ENCODE measurements at places on chromosomes 13 and 19. TPM values are rescaled to one million over a fixed set of nuclear protein-coding genes. Genes with fewer than 3 reads are reported as not detected.

DNA sequence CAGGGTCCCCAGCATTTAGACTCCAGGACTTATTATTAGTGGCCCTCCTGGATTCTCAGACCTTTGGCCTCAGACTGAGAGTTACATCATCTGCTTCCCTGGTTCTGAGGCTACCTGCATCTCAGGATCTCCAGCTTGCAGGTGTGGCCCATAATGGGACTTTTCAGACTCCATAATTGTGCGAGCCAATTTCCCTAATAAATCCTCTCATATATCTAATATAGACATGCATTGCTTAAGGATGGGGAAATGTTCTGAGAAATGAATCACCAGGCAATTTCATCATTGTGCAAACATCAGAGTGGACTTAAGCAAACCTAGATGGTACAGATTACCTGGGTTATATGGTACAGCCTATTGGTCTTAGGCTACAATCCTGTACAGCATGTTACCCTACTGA lies 116.5 kb upstream of the FBXL3 start:
- no peak for DNase-seq

DNA sequence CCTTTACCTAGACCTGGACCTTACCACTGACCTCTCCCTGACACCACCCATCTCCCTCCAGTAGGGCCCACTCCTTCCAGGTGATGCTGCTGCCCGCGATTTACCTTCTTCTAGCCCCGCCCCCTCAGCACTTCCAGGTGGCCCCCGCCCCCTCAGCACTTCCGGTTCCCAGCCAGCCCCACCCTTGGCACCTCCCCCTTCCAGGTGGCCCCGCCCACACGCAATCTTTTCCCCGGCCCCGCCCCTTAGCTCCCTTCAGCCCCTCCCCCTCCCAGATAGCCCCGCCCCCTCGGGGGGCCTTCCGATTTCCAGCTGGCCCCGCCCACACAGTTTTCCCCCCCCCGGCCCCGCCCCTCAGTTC lies 586 bp downstream of the LIG1 start:
- DNase-seq = no peak

GRCh38 chr19:27671876-27672275 lies 1541.1 kb downstream of the UQCRFS1 start:
- DNase-seq = no peak

Gene NLRP5
- not detected for total RNA-seq

- DNase-seq = no peak
Measured at GRCh38 chr13:105972306-105972721, 563.1 kb downstream of the EFNB2 start.

Gene OR7A5
- not detected for total RNA-seq

Gene BLOC1S3
- 21.0 TPM for total RNA-seq

GRCh38 chr19:53980539-53981375 lies 10.7 kb upstream of the CACNG6 start:
- no peak for DNase-seq

Gene JUND
- total RNA-seq = 129 TPM

DNA sequence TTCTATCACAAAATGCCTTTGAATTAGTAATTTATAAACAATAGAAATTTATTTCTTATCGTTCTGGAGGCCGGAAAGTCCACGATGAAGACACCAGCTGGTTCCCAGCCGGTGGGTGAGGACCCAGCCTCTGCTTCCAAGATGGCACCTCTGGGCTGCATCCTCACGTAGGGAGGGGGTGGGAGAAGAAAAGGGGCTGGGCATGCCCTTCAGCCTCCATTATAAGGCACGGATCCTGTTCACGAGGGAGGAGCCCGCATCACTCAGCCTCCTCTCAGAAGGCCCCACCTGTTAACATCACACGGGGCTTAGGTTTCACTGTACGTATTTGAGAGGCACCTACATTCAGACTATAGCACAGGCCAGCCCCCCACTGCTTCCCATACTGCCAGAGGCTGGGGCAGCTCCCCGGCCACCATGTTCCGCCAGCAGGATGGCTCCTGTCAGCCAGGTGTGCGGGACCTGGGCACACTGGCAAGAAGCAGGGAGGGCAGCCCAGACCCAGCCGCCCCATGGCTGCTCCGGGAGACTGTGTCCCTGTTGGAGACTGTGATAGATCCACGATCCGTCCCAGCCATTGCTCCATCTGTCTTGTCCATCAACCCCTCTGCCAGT lies 131.6 kb downstream of the SOX1 start:
- DNase-seq = no peak

GRCh38 chr19:2101417-2102335 lies 5.0 kb downstream of the IZUMO4 start:
- no peak for DNase-seq

GRCh38 chr19:4653793-4654436 lies 14.6 kb downstream of the TNFAIP8L1 start:
- no peak for DNase-seq

DNA sequence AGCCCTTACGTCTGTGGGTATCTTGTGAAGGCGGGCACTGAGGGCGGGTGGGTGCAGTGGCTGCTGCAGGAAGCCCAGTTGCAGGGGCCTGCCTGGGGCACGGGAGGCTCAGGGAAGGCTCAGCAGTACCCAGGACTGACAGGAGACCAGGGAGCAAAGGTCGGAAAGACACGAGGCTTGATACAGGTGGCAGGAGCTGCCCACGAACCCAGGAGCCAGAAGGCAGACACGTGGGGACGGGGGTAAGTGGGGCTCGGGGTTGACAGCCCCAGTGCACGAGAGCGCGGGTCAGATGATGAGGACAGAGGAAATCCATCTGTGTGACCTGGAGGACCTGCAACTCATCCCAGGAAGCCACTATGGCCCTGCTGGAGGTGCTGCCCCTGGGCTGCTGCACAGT lies 25.3 kb downstream of the ELAVL1 start:
- DNase-seq = no peak

DNA sequence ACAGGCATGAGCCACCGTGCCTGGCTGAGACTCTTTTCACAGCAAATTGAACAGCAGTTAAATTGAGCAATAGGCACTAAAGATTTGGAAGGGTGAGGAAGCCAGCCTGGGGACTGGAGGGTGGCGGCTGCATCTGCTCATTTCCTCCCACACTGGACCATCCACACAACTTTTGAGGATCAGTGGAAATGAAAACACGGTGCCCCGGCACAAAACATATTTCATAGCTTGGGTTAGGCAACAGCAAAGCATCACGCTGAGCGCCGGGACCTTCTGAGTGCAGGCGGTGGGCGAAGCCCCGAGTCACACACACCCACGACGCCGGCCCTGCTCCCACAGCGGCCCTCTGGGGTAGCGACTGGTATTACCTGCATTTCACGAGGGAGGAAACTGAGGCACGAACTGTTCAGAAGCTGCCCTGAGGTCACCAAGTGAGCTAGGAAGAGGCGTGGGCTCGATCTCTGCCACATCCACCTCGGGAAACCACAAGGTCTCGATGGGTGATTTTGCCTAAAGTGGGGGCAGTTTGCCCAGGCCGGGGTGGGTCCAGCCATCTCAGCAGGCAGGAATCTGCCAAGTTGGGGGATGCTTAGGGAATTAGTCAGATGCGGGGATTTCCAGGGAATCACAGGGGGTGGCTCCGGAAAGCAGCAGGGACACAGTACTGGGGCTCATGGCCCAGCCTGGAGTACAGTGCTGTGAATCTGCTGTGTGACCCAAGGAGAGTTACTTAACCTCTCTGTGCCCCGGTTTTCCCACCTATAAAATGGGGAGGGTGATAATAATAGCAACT lies 3.5 kb upstream of the SBNO2 start:
- DNase-seq = no peak

Gene ZNF571
- total RNA-seq = 4.9 TPM

Gene ZNF254
- total RNA-seq = 21.9 TPM

Gene CNN1
- 20.1 TPM for total RNA-seq

Gene PSPN
- 3.4 TPM for total RNA-seq

- no peak for DNase-seq
Measured at GRCh38 chr19:38684078-38684861, 36.8 kb downstream of the ACTN4 start.

GRCh38 chr19:40103600-40103999 lies 12.9 kb upstream of the ZNF780A start:
- DNase-seq = no peak

DNA sequence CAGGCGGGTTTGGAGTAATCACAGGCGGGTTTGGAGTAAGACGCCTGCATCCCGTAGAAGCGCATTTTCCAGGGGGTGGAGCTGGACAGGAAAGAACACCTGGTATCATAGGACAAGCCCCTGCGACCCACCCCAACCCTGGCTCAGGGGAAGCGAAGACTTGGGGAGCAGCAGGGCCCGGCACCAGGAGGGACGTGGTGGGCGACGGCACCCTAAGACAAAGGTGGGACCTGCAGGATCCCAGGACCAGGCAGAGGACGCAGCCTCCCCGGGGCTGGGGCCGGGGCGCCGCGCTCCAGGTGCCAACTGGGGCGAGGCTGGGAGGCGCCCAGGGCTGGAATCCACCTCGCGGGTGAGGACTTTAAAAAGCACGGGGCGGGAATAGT lies 520 bp downstream of the ZNF600 start:
- DNase-seq = no peak

DNA sequence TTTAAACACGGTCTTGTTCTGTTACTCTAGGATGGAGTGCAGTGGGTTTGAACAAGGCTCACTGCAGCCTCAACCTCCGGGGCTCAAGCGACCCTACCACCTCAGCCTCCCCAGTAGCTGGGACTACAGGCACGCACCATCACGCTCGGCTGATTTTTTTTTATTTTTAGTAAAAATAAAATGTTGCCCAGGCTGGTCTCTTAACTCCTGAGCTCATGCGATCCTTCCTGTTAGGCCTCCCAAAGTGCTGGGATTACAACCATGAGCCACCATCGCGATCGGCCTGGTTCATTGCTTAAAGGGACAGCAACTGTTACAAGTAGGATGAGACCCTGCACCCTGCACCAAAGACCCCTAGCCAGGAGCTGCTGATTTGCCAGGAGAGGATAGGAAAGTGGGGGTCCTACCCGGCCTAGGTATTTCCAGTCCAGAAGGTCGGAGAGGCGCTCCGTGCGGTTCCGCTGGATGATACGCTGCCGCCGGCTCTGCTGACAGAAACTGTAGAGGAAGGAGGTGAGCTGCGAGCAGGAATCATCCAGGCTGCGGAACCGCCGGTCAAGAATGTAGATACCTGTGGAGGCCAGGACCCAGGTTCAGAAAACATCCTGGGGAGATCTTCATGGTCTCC lies 5.1 kb downstream of the FTL start:
- no peak for DNase-seq

DNA sequence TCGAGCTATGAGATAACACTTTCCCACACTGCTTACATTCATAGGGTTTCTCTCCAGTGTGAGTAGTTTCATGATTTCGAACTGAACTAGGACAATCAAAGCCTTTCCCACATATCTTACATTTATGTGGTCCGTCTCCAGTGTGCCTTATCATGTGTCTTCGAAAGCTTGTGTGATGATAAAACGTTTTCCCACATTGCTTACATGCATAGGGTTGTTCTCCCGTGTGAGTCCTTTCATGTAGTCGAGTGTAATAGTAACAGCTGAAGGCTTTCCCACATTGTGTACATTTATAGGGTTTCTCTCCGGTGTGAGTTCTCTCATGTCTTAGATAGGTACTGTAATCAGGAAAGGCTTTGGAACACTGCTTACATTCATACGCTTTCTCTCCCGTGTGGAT lies 16.3 kb downstream of the ZNF823 start:
- no peak for DNase-seq

DNA sequence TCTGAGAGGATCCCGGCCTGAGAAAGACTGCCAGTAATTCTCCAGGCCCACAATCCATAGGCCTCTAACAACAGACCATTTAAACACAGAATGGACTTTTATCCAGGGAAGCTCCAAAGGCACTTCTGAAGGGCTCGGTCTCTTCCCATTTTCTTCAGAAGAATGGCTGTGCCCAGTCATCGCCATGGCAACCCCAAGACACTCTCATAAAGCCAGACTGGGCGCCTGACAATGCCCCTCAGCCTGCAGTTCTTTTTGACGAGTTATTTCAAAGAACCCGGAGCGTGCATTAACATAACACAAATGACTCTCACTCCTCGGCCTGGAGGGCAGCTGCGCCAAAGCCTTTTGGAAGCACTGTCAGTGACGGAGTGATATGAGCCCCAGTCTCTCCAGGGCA lies 61.0 kb downstream of the RASA3 start:
- DNase-seq = peak; percentile 34

- no peak for DNase-seq
Measured at GRCh38 chr13:28532388-28533124, 37.6 kb upstream of the FLT1 start.

Gene OLFM2
- total RNA-seq = 67.9 TPM

Gene S1PR2
- 13.4 TPM for total RNA-seq

DNA sequence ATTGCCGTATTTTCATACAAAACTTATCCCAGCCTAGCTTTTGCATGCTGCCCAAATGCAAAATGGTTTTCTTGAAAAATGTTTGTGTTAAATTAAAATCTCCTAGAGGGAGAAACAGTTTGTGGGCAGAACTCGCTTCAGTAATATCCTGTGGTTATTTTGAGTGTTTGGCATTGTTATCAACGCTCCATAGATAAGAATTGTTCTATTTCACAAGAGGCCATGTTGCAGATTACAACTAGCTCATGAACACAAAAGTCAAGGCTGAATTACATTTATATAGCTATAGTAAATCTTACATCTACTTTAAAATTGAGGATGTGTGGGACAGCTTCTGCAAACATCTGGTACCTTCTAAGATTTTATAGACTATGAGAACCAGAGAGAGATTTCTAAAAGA lies 447.9 kb downstream of the DCT start:
- DNase-seq = no peak

DNA sequence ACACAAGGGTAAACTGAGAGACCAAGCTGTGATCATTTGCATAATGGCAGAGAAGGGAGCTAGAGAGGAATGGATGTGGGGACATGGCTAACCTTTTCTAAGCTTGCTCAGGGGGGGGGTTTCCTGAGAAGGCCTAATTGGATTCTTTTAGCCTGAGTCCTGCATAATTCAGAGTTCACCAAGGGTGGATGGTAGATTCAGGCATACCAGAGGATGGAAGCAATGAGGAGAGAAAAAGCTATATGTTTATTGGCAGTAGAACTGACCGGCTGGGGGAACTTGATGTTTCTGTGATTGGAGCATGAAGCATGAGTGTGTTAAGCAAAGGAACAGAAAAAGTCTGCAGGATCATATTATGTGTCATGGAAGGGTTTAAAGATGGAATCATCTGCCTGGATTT lies 65.9 kb upstream of the KLF12 start:
- DNase-seq = no peak

Data from chondrocyte (in vitro differentiated cells).